Activated CD8-positive, alpha-beta memory T cell treated with anti-CD3 and anti-CD28 coated beads for 1 hour (primary cell): ENCODE measurements at places on chromosomes 7 and 10.
A peak's percentile ranks its signal among the peaks of the same experiment; 100 is the strongest.

GRCh38 chr10:126597211-126597610, 73.3 kb downstream of the C10orf90 start:
- no peak for DNase-seq

DNA sequence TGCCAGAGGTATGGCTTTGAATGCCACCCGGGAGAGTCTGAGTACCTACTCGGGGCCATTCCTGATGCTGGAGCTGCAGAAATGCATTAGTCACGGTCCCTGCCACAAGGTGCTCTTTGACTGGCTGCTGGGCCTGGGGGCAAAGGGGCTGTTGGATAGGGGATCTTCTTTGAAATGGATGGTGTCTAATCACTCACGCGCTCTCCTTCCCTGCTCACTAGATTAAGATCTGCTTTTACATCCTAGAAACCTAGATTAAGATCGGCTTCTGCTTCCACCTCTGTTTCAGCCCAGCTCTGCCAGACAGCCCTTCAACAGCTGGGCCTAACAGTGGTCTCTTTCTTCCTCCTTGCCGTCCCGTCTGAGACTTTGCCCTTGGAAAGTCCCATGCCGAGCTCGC, 57.2 kb downstream of the PAX2 start:
- DNase-seq, result no peak

GRCh38 chr10:101031128-101031795, at the start of the genes PDZD7 and SFXN3:
PDZD7 (minus strand) TSS chr10:101031129; CDS start chr10:101030219, 910 bp downstream.
SFXN3 (plus strand) TSS chr10:101031234; CDS start chr10:101034695, 3,461 bp downstream.
- DNase-seq, result peak; percentile 92

GRCh38 chr10:88164471-88164870, 301.0 kb downstream of the PTEN start:
- DNase-seq, result no peak

GRCh38 chr10:69559525-69559924, 13.7 kb downstream of the NEUROG3 start:
- no peak for DNase-seq

DNA sequence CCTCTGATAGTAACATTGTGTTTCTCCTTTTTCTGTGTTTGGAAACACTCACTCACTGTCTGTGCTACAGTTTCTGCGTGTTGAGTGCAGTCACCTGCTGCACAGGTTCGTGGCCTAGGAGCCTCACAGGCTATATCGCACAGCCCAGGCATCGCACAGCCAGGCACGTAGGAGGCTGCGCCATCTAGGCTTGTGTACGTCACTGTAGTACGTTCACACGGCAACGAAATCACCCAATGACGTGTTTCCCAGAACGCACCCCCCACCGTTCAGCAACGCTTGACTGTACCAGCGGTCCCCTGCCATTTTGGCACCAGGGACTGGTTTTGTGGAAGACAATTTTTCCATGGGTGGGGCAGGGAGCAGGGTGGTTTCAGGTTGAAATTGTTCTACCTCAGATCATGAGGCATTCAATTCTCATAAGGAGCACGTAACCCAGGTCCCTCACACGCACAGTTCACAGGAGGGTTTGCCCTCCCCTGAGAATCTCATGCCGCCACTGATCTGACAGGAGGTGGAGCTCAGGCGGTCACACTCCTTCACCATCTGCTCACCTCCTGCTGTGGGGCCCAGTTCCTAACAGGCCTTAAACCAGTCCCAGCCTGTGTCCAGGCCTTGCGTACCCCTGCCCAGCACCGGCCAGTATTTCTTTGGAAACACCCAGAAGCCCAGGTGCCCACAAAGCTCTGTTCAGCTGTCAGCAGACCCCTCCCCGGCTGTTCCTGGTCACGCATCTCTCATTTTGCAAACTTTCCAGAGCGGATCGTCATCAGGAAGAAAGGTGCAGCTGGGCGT, 23.2 kb upstream of the PRKAR1B start:
- no peak for DNase-seq

DNA sequence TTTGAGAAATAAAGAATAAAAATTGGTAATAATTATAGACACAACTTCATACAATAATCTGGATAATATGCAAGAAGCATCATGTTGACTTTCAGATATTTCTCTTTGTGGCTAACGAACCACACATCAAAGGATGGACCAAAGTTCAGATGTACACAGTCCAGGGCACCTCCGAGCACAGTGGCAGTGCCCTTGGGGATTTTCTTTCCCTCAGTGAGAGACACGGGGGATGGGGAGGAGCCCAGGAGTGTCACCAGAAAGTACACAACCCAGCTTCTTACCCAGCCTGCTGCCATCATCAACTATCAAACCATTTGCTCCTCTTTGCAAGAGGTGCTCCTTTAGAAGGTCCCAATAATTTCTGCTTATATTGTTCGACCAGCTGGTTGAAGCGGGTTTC, 33.2 kb downstream of the RBM28 start:
- no peak for DNase-seq

DNA sequence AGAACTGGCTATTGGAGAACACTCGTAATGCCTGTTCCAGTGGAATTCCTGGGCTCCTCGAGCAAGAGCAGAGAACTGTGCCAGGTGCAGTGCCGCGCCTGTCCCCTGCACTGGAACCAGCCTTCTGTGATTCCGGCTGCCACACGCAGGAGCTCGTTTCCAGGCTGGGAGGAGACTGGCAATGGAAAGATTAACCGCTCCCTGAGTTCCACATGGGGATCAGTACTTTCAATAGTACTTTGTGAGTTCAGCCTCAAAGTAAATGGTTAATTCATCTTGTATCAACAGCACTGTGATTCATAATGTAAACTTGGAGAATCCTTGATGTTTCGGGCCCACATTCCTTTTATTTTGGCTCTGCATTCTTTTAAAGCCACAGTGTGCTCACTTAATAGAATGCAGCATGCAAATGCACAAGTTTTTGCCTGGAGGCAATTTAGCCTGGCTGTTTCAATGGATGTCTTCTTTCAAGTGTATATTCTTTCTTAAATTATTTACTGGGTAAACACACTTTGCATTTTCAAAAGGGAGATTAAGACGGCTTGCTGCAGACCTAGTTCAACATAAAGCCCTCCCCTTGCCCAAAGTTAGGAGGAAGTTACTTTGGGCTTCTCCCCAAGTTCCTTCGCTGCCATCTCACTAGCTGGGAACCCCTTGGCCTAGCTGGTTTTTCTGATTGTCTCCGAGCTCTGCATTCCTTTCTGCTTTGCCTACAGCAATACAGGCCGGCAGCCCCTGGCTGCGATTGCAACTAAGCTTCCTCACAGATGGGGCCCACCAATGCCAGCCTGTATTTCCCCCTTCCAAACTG, 138.1 kb upstream of the TCF7L2 start:
- no peak for DNase-seq

DNA sequence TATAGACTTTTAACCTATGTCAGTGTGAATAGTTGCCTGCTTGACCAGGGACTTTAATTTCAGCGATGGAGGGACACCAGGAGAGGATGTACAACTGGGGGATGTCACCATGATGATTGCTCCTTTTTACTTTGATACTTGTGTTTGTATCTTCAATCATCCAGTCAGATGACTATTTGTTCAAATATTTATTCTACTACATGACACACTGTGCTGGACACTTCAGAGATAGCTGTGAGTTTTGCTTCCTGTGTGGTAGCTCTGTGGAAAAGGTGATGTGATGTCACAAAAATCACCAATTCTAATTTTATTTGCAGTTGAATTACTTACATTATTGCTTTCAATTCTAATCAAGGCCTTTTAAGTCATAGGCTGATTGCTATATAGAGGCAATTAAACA, 62.7 kb upstream of the CREB5 start:
- no peak for DNase-seq

- DNase-seq, result no peak
Observed at GRCh38 chr7:140526214-140526613, 46.9 kb upstream of the MKRN1 start.

- no peak for DNase-seq
Observed at GRCh38 chr7:96212474-96212873, 109.4 kb downstream of the SLC25A13 start.

GRCh38 chr7:7964250-7964649, 4.3 kb upstream of the GLCCI1 start:
- no peak for DNase-seq

GRCh38 chr7:79979437-79979836, 155.2 kb upstream of the GNAI1 start:
- no peak for DNase-seq

- DNase-seq, result no peak
Observed at GRCh38 chr7:117458977-117459583, 20.7 kb upstream of the CFTR start.

GRCh38 chr7:102281785-102282184, 4.9 kb upstream of the SH2B2 start:
- no peak for DNase-seq

GRCh38 chr7:99108613-99109012, 35.3 kb downstream of the SMURF1 start:
- DNase-seq, result no peak

- DNase-seq, result no peak
Observed at GRCh38 chr7:32658034-32658433, 162.7 kb downstream of the AVL9 start.
